Forelimb muscle (tissue), 1 donor: ENCODE measurements at places on chromosomes 5 and 9. TPM values are rescaled to one million over a fixed set of nuclear protein-coding genes. Genes with fewer than 3 reads are reported as not detected.

The HNRNPAB gene
- polyA plus RNA-seq, result 85.7 TPM

The TMEM8B gene
- polyA plus RNA-seq, result 20.3 TPM

DNA sequence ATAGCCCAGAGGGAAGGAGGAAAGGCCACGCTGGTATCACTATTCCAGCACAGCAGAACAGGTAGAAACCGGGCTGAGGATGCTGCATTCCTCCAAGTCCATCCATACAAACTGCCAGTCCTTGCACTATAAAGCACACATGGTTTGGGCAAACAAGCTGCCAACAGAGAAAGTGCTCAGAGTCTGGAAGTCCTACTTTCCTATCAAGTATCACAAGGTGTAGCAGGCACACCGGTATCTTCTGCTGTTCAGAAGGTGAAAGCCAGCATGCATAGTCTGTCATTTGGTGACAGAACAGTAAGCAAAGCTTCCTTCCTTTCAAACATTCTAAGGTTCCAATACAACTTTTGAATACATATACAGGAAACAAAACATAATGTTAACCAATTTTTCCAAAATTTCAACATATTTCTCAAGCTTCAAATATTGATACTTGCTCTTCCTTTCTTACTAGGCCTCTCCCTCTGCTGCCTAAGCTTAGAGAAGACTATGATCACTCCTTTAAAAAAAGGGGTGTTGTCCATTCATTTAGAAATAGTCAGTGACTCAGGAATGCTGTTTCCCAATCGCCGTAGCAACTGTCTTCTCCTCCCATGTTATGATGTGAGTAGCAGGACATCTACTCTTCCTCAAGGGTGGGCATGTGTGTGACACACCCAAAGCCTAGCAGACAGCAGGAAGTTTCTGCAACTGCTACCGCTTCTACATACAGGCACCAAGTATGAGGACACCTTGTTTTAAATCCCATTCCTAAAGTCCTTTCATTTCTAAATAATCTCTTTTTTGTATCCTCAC is 14.7 kb downstream of the DIAPH1 start:
- peak; percentile 43 for DNase-seq

DNA sequence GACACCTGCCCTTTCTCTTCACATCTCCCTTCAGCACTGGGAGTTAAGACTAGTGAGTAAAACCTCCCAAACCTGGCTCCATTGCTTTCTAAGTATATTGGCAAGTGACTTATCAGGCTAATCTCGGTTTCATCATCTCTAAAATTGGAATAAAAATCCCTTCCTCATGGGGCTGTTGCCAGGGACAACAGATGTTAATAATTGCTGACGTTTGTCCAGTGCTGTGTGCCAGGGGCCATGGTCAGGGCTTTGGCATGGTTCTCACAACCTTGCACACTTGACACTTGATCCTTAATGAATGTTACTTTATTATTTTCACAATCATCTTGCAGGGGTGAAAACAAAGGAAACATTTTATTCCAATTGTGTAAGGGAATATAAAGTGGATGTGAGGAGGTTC is 1262.0 kb upstream of the WWC1 start:
- no peak for DNase-seq

DNA sequence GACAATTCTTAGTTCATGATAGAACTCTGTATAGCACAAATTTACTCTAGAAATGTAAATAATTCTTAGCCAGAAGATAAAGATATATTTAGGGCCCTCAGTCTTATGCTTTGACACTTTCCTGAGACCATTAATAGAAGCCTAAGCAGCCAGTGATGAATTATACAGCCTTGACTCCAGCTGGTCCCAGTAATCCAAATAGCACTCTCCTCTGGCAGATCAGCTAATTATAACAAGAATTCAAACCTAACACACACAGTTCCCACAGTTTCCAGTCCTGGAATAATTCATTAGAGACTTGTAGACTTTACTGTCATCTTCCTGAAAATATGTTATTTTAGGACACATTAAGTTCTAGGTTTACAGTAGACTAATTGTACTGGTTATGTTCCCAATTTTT is 50.4 kb downstream of the SHOC1 start:
- no peak for DNase-seq

- no peak for DNase-seq
Observed at GRCh38 chr5:75049456-75050351, 2.7 kb downstream of the GCNT4 start.

GRCh38 chr9:93807166-93808074 is 147.7 kb downstream of the BARX1 start:
- no peak for DNase-seq
